Activated T-helper 2 cell treated with anti-CD3 and anti-CD28 coated beads, Interferon-gamma antibody, Interleukin-2, Interleukin-4, amounts not matched to agents 10 μg/mL and 5 μg/mL and 100 μg/mL, durations not matched to agents 14 hours and 24 hours and 36 hours (primary cell): ENCODE measurements at places on chromosomes 6 and 20.

- no peak for DNase-seq
Observed at GRCh38 chr20:44057698-44058675, 129.0 kb downstream of the JPH2 start.

DNA sequence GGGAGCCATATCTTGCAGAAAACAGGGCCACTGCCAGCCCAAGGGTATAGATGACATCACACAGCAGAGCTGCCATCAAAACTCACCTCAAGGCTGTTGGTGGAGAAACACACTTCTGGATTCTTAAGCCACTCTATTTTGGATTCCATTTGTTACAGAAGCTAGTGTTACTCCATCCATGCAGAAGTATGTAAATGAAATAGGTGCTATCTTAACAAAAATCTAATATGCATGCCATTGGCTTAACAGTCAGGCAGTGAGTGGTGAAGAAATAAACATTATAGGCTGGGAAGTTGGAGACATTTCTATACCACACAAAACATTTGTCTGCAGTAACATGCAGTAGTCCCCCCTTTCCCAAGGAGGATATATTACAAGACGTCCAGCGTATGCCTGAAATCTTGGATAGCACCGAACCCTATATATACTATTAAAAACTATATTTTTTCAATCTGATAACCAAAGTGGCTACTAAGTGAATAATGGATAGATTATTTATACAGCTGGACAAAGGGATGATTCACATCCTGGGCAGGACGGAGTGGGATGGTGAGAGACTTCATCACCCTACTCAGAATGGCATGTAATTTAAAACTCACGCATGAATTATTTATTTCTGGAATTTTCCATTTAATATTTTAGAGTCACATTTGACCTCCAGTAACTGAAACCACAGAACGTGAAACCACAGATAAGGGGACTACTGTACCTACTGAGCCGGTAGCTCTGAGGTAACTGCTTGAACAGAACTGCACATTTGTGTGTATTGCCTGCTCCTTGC is 160.0 kb upstream of the PLN start:
- DNase-seq = no peak

- no peak for DNase-seq
Observed at GRCh38 chr6:30216096-30216495, 2.9 kb upstream of the TRIM26 start.

DNA sequence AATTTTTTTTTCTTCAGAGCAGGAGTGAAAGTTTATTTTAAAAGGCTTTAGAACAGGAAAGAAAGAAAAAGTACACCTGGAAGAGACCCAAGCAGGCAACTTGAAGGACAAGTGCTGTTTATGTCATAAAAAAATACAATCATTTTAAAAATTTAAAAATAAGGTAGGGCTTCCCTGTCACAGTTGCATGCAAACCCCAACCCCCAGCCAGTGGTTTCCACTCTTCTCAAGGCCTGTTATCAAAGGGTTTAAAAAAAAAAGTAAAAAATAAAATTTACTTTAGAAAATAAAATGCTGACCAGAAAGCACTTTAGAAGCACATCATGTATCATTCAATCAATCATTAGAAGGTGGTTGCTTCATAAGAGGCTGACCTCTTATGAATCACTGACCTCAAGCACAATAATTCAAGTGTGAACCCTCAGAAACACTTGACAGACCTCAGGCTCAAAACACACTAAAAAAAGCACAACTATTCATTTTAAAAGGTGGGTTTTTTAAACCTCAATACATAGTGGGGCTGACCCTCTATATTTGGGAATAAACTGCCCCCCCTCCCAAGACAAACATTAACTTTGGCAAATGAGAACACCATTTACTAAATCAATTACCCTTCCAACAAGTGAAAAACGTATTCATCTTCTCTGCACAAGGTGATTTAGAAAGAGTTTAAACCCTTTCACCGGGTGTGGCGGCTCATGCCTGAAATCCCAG is 15.6 kb downstream of the ILRUN start:
- no peak for DNase-seq

DNA sequence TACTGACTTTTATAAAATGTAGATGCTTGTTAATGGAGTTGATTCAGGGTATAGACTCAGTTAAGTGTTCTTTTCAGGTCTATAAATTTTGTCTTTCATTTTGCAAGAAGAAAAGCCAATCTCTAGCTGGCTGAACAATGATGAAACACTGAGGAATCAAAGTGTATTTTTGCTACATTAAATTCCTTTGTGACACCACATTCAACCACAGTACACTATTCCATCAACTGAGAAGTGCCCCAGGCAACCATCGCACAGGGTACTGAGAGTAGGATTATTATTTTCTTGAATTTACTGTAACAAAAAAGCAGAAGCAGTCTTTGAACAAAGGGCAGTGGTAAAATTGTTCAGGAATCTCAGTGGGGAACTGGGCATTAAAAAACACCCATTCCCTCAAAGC is 83.6 kb downstream of the PREP start:
- no peak for DNase-seq

GRCh38 chr6:158803733-158804143 is 15.4 kb downstream of the EZR start:
- DNase-seq = peak; percentile 41

DNA sequence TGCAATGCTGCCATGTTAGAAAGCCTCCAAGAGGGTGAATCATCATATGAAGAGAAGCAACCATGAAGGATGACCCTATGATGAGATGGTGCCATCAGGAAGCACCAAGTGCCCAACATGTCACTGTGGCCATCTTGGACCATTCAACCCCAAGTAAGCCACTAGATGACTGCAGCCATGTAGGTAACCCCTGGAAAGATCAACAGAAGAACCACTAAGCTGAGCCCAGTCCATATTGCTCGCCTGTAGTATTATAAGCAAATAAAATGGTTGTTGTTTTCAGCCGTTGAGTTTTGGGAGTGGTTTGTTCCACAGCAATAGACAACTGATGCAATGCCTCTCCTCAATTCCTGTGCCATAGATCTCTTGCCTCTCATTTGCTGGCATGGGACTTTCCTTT is 140.9 kb downstream of the SCML4 start:
- no peak for DNase-seq

- DNase-seq = no peak
Observed at GRCh38 chr20:2237059-2237458, 58.7 kb upstream of the TGM3 start.

DNA sequence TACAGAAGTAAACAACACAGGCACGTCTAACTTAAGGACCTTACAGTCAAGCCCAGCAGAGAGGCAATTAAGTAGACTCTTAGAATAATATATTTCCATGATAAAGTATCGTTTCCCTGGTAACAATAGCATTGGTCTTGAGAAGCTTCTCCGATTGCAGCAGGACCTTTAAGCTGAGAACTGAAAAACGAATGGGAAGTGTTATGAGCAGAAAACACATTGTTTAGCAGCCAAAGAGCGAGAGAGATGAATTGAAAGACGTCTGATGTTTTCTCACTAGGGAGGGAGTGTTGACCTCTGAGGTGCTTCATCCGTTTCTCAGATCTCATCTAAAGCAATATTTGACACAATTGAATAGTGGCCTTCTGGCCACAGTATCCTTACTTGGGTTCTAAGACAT is 855 bp downstream of the BYSL start:
- DNase-seq = no peak

DNA sequence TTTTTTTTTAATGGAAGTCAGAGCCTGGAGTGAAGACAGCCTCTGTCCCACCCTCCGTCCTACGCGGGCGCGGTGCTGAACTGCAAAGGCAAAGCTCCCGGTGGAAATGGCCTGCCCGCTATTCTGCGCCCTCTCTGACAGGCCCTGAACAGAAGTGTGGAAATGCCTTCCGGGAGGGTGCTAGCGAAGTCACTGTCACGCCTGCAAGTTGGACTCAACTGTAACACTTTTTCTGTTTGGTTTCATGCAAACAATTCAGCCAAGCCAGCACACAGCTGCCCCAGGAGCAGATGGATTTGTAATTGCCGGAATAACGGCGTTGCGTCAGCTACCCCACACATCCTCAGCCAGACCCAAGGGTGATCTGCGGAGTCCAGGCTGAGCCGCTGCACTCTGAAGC is 107.6 kb downstream of the PSMB1 start:
- DNase-seq = no peak

GRCh38 chr20:35344354-35344837 is 52.2 kb upstream of the FAM83C start:
- DNase-seq = no peak

GRCh38 chr6:30615219-30615957 is 1.7 kb downstream of the PPP1R10 start:
- peak; percentile 28 for DNase-seq

DNA sequence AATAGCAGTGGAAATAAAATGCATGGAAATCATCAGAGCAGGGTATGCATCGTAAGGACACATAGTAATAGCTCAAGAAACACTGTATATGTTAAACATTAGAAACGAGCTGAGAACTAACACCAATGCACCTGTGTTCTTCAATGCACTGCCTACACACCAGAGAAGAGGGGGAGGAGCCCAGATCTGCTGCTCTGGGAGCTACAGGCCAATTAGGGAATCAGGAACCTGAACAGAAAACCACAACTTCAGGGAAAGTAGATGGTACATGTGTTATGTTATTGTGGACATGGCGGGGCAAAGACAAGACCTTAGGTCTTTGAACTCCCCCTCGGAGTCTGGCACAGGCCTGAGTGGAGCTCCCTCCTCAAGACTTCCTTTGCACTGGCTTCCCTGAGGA is 39.7 kb downstream of the RIPOR3 start:
- no peak for DNase-seq

GRCh38 chr6:26105842-26106241 is 18.6 kb downstream of the HFE start:
- no peak for DNase-seq

DNA sequence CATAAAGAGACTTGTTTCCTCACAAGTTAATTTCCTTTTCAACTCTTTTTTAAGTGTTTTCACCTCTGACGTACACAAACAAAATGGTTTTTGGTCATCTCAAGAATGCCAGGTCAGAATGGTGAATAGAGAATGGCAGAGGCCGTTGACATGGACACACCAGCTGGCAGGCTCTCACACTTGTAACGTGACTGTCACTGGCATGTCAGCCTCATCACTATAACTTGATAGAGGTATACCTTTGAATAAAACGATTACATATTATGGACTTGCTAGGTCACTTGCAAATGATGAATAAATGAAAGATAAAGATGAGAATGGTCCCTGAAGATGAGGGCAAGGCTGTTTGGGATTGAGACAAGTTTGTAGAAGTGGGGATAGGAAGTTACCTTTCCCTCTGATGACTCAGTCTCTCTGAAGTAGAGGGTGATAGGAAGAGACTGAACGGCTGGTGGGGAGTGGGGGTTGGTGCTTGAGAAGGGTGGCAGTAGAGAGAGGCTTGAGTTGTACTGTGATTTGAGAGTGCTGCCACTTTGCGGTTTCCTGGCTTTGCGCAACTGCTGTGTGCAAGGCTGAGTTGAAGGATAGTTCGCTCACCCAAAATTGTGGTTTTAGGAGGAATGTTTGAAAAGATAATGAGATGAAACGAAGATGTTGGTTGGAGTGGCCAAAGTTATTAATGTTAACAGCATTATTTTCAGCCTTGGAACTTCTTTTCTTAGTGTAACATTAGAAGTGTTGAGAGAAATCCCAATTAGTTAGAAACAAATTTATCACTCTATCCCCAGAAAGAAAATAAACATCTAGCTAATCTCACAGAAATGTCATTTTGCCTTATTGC is 30.3 kb downstream of the TBPL1 start:
- peak; percentile 22 for DNase-seq

DNA sequence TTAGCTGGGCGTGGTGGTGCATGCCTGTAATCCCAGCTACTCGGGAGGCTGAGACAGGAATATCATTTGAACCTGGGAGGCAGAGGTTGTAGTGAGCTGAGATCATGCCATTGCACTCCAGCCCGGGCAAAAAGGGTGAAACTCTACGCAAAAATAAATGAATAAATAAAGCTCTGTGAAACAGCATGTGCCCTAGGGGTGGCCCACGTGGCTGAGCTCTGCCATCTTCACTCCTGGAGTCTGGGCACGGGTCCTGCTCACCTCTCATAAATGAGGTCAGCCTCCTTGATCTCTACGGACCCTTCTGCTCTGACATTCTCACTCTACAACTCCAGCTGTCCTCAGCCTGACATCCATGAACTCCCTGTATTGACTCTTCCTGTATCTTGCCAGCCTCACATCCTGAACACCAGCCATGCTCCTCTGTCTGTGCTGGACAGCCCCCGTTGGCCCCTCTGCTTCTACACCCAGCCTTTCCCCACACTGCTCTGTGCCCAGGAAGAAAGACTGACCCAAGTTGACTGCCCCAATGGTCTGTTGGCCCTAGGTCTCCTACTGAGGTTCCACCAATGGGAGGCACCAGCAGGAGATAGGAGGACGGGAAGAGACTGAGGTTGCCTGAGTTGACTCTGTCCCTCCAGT is 21.9 kb downstream of the CPNE5 start:
- DNase-seq = no peak

DNA sequence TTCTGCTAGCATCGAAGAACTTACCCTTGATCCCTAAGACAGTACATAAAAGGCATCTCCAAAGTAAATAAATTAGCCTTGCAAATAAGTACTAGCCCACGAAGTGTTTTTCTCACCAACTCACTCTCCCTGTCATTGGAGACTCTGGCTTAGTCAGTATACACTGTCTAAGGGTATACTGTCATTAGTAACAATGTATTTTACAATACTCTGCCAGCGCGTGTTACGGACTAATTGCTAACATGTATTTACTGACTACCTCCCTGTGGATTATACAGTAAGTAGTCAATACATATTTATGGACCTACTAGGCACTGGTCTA is 72.1 kb downstream of the NFATC2 start:
- no peak for DNase-seq

GRCh38 chr6:42453031-42453653 is 1.4 kb upstream of the TRERF1 start:
- DNase-seq = peak; percentile 80

DNA sequence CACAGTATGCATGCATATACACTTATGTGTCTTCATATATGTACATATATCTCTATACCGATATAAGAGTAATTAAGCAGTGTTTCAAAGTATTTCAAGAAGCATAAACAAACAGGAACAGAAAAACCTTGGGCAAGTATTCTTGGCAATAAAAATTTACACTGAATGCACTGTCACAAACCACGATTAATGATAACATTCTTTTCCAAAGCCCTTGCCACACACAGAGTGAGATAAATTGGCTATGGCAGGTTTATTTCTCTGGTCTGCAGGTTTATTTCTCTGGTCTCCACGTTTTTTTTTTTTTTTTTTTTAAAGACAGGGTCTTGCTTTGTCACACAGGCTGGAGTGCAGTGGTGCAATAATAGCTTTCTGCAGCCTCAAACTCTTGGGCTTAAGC is 73.0 kb downstream of the PPP1R3G start:
- DNase-seq = no peak

DNA sequence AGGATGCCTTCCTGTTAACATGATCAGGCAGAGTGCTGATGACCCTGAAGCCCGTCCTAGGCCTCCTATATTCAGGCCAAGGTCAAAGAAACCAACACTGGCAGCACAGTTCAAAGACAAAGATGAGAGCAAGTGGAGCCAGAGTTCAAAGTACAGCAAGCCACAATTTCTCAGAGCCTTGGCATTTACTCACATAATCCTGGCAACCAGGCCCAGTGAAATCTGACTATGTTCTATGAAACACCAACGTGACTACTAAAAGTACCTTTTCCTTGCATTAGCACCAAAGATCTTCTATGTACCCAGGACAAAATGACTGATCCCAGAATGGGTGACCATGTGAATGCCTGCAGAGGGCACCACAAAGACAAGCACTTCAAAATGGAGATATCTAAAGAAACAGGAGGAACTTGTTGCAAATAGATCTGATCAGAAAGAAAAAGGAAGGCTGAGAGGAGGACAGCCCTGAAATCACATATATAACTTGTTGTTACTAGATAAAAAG is 3.9 kb downstream of the NFS1 start:
- no peak for DNase-seq

- no peak for DNase-seq
Observed at GRCh38 chr6:6657085-6657819, 68.7 kb downstream of the LY86 start.
